NCI-H1436 treated with DMSO at 0.1 percent for 48 hours (cell line): ENCODE measurements at places on chromosomes 2 and 18.

- DNase-seq: no peak
Observed at GRCh38 chr18:59429608-59430007, 70.5 kb upstream of the LMAN1 start.

DNA sequence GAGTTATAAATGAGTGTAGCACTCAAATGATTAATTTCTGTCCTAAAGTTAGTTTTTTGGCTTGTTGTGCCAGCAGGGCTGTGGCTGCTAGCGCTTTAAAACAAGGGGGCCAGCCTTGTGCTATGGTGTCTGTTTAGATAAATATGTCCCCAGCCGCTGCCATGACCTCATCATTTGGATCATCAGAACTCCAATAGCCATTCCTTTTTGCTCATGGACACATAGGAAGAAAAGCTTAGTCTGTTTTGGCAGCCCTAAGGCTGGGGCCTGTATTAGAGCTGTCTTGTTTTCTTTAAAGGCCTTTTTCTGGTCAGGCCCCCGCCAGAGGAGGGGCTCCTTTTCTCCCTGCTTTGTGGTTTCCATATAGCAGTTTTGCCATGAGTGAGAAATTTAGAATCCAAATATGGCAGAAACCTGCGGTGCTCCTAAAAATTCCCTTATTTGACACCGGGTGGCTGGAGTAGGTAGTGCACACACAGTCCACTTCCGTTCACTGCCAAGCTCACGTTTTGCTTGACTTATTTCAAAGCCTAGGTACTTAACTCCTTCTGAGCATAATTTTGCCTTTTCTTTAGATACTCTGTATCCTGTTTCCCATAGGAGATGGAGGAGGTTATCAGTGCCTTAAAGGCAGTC, 60.4 kb upstream of the SLC35G4 start:
- no peak for DNase-seq

DNA sequence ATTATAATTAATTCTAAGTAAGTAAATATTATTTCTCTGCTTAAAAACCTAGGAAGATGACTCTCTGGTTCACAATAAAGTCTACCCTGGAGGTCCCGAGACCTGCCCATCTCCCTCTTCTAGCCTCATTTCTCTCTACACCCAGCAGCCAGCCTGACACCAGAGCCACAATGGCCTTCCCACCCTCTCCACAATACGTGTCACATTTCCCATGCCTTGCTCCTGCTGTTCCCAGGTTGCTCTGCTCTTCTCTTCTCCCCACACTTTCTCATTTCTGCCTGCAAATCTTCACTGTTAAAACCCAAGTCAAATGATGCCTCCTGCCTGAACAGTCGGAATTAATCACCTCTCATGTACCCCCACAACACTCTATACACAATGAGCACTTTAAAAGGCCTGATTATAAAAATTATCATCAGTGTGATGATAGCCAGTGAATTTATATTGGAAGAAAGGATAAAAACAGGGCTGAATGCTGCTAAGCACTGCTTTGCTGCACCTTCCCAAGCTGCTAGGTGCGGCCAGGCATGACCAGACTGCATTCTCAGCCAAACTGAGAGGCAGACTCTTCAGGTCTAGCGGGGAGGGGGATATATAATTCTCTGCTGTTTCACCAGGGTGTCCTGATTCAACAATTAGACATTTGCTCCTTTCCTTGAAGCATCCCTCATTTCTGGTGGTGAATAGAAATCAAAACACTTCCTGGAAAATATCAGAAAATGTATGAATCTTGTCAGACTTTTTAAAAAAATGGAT, 160.6 kb downstream of the DTNA start:
- no peak for DNase-seq

- no peak for DNase-seq
Observed at GRCh38 chr2:30208453-30208852, 22.9 kb upstream of the LBH start.

DNA sequence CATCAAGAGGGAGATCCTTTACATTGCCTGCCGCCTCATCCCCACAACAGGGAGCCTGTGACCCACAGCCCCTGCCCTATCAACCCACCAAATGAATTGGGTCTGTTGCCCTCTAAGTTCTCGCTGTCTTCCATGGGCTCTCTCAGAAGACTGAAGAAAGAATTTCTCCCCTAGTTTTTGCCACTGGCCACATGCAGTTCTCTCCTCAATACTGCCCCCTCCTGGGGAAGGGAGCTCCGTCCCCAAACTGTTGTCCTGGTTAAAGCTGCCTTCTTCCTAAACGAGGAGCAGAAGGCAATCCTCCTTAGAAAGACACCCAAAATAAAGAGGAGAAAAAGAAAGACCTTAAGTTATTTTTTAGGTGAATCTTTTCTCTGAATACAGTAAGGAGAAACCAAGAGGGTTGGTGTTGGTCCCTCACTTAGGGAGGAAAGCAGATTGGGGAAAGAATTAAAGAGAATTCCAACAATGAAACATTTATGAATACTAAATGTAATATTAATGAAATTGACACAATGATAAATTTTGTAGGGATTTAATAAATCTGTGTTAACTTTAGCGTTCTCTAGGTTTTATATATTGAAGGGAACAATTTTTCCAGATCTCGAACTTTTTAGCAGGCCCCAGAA, 31.1 kb upstream of the SATB2 start:
- no peak for DNase-seq

- no peak for DNase-seq
Observed at GRCh38 chr2:118800736-118801135, 46.7 kb downstream of the EN1 start.

DNA sequence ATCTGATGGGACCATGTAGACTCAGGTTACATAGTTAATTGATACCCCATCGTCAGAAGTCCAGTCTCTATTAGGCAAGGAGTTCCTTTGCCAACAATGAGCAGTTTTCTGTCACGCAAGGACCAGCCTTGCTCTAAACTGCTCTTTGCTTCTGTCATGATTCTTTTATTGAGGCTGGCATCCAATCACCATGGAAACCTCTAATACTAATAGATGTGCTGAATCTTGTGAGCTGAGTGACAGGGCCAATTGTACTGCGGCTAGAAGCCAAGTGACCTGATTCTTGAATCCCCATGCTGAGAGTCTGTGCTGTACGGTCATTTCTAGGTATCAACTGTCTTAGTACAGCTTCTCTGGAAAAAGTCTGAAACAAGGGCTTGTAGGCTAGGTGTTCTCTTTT, 395.6 kb downstream of the RND3 start:
- DNase-seq: no peak

DNA sequence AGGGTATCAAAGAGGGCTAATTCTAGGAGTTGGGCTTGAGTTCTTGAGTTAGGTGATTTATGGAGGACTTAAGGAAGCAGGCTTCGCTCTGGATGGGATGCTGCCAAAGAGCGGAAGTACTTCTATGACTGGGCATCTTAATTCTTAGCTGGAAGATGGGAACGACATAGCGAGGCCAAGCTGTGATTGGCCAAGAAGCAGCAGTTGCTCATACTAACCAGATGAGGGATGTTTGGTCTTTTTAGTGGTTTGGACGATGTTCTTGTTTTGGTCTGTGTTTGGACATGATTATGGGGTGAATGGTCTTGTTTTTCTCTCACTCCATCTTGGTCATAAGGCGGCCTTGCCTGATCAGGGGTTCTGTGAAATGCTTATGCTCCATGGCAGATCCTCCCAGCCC, 133.7 kb downstream of the MSH2 start:
- no peak for DNase-seq

GRCh38 chr2:157375384-157375783, 49.8 kb upstream of the ERMN start:
- no peak for DNase-seq

DNA sequence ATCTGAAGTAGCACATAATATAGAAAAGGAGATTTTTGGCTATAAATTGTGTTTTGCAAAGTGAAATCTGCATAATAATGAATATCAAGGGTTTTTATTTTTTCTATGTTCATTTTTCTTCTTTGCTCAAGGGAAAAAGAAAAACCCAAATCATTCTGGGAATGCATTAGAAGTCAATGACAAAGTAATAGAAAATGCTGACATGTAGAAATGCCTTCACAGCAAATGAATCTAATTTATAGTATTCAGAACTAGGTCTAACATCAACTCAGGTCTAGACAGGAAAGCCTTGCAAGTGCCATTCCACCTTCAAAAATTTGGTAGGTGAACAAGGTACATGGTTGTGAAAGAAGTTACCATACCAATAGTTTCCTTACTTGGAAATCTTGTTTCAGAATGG, 831.5 kb upstream of the CELF4 start:
- no peak for DNase-seq

GRCh38 chr2:220320326-220320725, 692.9 kb downstream of the SLC4A3 start:
- DNase-seq: no peak

- no peak for DNase-seq
Observed at GRCh38 chr2:219437141-219437540, 2.5 kb downstream of the SPEG start.

DNA sequence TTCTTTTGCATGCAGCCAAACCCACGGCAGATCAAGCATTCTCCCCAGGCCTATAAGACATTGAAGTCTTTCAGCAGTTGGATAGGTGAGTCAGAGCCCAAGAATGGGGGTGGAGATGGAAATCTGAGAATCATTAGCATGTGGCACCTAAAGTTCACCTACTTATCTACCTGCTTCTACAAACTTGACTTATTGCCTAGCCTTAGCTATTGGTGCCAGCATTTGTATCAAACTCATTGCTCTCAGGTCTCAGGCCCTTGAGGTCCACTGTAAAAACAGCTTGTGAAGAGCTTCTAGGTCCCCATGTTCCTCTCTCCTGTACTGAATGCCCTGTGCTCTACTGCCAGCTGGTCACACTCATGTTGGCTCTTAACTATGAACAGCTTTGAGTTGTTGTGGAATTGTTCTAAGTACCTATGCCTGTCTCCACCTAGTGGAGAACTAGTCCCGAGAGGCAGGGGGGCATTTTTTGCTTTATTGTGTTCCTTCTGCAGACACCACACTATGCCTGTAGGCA, 278.4 kb upstream of the SPRED2 start:
- no peak for DNase-seq

GRCh38 chr2:1752751-1753150, 8.4 kb upstream of the PXDN start:
- DNase-seq: no peak

DNA sequence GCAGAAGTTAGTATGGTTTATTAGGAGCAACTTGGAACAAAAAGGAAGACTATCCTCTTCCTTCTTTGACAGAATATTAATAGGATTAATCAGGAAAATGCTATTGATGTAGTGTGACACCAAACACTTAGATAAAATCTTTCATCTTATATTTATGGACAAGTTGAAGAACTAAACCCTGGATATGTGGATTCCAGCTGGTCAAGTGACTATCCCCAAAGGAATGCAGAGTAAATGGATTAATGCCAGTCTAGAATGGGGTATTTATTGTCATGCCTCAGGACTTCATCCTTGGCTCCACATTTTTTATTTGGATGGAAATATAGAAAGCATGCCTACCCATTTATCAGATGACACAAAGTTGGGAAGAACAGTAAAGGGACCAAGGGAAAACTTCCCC, 124.0 kb upstream of the TTC39C start:
- DNase-seq: no peak

GRCh38 chr2:140770645-140771044, 1360.2 kb downstream of the LRP1B start:
- DNase-seq: no peak

- DNase-seq: no peak
Observed at GRCh38 chr2:206641226-206641625, 1.1 kb upstream of the FAM237A start.

DNA sequence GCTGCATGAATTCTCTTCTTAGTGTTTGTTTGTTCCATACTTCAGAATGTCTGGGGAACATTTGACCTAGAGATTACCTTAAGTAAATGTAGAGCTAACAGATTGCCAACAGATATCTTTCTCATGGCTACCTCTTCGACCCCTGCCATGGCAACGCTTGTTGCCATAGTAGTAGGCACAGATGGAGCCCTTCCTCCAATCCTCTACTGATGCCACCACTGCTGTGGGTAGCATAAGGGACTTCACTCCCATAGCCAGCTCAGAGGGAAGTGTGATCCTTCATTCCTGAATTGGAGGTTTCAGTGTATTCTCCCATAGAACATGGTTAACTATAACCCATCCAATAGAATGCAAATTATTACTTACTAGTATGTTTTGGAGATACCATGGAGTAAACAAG, 543.6 kb upstream of the NRP2 start:
- DNase-seq: no peak

- DNase-seq: no peak
Observed at GRCh38 chr2:176413786-176414185, 144.5 kb downstream of the MTX2 start.

GRCh38 chr2:222272446-222273015, 26.3 kb downstream of the PAX3 start:
- no peak for DNase-seq

- no peak for DNase-seq
Observed at GRCh38 chr2:240877460-240878340, 9.1 kb downstream of the AGXT start.

GRCh38 chr2:96531872-96532505, 4.6 kb upstream of the ARID5A start:
- peak; percentile 95 for DNase-seq

- no peak for DNase-seq
Observed at GRCh38 chr18:24975496-24976372, 376.2 kb downstream of the ZNF521 start.

DNA sequence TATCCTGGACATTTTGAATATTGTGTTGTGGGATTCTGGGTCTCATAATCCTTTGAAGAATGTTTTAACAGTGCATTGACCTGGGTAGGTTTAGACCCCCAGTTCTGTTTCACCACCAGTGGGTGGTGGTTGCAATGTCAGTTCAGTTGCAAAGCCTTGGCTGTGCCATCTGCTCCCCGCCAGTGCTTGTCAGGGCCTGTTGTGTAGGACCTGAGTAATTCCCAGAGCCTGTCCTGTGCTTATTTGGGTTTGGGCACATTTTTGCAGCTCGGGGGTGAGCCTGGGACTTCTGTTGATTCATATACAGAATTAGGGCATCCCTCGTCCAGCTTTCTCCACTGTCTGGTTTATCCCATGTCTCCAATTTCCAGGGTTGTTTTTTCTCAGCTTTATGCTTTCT, 24.8 kb downstream of the ATP9B start:
- no peak for DNase-seq

- no peak for DNase-seq
Observed at GRCh38 chr2:40480073-40480472, 28.2 kb upstream of the SLC8A1 start.

DNA sequence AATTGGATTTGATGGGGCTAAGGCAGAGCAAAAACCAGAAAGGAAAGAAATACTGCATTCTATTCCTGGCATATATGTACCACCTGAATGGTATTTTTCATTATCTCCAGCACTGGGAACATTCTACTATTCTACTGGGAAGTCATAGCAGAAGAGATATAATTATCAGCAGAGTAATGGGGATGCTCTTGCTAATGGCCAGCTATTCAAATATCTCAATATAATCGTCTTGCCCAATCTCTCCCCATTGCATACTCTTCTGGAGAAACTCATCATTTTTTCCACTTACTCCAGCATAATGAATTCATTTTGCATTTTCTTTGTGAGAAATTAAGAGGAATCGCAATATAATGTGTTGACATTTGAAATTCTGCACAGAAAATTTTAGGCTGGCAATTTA, 1794.7 kb upstream of the PIK3C3 start:
- no peak for DNase-seq

DNA sequence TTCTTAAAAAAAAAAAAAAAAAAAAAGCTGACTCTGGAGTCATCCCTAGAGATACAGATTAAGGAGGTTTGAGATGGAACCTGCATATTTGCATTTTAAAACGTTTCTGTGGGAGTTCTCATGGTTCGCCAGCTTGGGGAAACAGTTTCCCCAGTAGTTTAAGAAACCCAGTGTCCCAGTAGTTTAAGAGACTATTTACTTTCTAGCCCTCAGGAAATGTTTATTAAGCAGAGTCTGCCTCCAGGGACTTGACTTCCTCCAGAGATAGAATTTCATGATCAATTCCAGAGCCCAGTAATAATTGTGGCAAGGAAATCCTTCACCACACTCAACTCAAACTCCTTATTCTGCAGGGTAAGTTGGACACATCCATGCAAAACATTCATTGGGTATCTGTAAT, 39.1 kb downstream of the DIPK1C start:
- no peak for DNase-seq
